Stimulated activated CD8-positive, alpha-beta memory T cell treated with anti-CD3 and anti-CD28 coated beads, Interleukin-2, amount 100 ng/mL, for 48 hours (primary cell): ENCODE measurements at places on chromosomes 2 and 18.

- DNase-seq, result no peak
Measured at GRCh38 chr18:68965817-68966216, 167.9 kb downstream of the CCDC102B start.

GRCh38 chr2:182870227-182870626 is 3.8 kb upstream of the FRZB start:
- DNase-seq, result no peak

DNA sequence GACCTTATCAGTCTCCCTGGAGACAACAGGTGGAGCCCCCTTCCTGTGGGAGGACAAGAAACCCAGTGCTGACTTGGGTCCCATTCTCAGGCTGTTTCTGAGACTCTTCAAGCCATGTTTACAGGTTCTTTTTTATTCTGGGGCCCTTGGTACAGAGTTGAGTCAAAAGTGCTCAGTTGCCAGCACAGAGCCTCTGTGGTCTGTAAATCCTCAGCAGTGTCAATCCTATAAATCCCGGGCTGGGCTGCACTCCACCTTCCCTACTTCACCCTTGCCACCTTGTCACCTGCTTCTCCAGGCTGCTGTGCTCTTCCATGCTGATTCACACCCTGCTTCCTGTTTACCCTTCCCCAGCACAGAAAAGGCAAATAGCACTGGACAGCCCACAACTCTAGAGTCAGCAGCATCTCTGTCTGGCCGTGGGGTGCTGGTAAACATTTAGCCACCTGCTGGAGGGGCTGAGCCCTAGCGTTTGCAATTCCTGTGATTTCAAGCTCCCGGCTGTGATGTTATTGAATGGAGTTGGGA is 74.7 kb downstream of the TNFRSF11A start:
- no peak for DNase-seq

GRCh38 chr18:3151399-3152264 is 68.1 kb downstream of the MYOM1 start:
- no peak for DNase-seq

- DNase-seq, result peak; percentile 7
Measured at GRCh38 chr2:147331790-147332419, 512.9 kb upstream of the ACVR2A start.

DNA sequence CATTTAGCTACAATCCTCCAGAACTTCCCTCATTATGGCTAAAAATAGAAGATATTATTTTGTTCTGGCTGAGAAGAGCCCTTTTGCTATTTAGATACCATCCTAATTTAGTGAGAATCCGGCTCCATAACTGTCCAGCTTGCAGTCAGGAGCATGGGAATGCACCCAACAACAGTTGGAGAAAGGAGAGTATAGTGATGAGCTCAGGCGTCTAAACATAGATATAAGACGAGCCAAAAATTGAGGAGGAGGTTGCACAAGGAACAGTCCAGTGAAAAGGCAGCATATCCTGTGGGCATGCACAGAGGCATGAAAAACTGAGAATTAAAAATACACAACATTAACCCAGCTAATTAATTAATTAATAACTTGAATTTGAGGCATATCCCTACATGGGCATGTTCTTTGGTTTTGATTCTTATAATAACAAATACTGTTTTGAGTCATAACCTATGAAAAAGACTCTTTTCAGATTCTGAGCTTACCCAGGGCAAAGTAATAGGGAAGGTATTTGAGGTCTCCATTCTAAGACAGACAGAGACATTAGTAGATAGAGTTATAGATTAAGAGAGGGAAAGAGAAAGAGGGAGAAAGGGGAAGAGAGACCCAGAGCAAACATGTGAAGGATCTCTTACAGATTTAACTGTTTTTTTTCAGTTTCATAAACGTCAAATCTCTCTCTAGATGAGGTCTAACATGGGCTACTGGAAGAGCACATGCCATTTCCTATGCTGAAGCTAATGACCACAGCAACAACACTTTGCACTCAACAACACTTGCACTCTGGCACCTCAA is 311.2 kb downstream of the OSR1 start:
- no peak for DNase-seq

- no peak for DNase-seq
Measured at GRCh38 chr18:74714791-74715190, 117.1 kb downstream of the ZNF407 start.

DNA sequence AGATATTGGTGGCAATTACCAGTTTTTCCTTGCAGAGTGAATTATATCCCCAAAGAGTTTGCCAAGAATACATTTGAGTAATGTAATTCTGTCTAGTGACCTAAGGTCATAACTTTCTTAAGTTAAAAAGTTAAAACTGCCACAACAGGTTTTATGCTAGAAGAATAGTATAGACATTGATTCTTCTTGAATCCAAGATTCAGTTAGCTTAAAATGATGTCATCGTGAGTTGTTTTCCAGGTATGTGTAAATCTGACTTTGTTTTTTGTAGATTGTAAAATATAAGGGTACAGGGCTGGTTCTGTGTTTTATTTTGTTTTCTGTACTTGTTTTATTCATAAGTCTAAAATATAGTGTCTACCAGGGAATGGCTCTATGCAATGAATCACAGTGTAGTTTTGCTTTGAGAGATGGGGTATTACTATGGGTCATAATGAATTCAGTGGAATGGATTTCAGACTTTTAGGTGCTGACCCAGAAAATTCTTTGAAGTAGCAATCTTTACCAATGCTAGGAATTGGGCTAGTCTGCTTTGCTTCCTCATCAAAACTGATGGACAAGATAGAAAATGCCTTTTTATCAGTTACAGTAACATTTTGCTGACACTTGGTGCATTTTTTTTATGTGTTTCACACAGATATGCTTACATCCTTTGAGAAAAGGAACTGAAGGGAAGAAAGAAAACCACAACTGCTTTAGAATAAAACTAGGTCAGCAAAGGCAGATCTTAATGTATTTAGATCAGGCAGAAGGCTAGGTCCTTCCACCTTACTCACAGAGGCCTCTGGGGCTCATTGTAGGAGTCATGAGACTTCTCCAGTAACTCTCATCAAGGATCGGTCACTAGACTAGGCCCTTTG is 20.8 kb upstream of the MGAT5 start:
- DNase-seq, result no peak

DNA sequence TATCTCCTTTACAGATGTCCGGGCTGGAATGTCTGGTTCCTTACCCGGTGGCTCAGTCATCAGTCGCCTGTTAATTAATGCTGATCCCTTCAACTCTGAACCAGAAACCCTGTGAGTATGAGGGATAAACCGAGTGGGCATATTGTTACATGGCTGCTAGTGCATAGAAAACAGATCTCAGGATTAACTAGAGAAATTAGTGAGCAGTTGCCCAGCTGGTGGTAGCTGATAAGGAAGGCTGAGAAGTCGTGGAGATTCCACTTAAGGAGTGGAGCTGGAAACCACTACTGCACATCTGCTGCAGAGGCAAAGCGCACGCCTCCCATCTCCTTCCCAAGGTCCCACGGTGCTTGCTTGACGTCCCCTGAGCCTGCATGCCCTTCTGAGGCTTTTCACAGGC is 97.7 kb downstream of the DGKD start:
- no peak for DNase-seq

DNA sequence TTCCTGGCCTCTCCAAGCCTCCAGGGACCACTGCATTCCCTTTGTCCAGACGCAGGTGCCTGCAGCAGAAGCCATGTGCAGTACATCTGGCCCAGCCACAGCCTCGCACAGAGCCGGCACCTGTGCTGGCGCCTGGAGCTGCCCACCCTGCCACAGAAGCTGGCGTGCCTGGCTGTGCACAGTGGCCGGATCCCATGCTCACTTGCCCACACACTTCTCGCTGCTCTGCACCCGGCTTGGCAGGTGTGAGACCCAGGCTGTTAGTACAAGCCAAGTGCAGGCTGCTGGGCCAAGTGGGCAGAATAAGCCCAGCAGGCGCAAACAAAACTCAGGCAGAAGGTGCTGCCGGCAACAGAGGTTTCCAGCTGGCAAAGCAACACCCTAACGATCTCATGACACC is 124.5 kb upstream of the CCDC150 start:
- no peak for DNase-seq

GRCh38 chr18:74420926-74421325 is 36.2 kb downstream of the DIPK1C start:
- no peak for DNase-seq

DNA sequence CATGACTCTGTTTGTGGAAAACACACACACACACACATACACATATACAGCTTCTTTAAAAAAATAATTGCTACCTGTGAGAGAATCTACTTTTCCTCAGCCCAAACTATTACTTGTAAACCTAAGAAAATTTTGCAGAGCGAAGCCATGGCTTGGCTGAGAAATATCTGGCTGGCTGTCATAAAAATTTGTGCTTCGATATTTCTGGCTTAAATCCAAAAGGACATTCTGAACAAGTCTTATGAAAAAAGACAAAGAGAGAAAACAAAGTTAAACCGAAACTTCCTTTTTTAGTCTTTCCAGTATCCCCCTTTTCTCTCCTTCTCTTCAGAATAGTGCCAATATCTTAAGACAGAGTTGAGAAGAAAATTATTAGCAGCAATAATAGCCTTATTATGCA is 2048.0 kb downstream of the SUCLG1 start:
- DNase-seq, result no peak

GRCh38 chr18:38241216-38241615 is 675.6 kb upstream of the CELF4 start:
- no peak for DNase-seq

DNA sequence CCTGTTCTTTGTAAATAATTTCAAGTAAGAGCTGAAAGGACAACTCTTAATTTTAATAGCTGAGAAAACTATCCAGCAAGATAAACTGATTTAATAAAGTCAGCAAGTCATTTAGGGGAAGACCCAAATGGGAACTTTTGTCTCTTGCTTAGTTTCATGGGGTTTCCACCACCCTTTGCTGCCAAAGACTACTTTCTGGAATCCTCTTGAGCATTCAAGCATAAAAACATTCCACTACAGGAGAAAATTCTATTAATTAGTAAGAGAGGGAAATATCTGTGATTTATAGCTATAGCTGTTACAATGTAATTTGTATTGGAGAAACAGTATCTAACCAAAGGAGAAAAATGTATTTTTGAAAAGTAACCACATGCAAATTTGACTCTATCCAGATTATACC is 20.6 kb downstream of the EFEMP1 start:
- no peak for DNase-seq

DNA sequence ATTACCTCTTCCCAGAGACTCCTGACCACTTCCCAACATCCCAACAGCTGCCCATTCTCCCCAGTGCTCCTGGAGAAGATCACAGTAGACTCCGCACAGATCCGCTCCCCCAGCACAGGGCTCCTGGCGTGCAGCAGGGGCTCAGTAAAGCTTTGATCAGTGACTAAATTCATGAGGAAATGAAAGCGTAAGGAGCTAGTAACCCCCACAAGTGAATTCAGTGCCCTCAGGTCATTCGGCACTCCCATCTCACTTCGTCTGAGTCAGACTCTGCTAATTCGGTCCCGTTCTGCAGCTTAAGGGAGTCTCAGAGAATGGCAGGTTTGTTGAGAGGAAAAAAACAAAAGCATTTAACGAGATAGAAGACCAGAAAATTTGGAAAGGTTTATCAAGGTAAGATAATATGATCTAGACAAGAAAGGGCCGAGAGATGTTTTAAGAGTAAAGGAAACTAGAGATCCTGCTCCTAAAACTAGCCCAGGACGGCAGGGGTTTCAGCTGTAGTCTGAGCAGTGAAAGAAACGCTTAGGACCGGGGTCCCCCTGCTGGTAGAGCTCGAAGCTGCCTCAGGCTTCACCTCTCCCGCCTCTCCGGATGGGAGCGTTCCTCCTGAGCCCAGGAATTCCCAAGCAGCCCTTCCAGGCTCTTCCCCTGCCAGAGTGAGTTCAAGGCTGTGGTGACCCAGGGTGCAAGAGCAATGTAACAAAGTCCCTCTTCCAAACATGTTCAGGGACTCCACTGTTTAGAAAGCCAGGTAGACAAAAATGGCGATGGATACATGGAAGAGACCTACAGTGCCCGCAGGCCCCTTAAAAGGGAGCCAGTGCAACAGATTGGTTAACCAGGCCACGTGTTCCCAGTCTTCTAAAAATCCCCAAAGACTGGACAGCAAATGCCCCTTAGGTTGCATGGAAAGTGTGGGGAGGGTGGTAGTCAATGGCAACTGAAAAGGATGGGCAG is 127.3 kb downstream of the DNER start:
- DNase-seq, result peak; percentile 12

DNA sequence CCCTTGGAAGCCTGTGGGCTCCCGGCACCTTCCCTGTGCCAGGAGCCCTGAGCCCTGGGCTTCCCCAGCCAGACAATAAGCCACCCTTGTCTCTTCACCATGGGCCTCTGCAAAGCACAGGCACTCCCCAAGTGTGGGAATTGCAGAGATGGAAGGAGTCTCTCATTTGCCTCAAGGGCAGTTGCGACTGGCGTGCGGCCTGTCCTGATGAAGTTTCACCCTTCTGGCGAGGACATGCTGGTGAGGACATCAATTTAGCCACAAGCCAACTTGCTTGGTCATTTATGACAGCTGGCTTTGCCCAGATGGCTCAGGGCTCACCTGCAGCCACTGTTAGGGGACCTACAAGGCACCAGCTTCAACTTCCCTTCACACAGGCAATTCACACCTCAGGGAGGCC is 180.2 kb downstream of the ANAPC1 start:
- no peak for DNase-seq

GRCh38 chr2:221405521-221405920 is 166.6 kb downstream of the EPHA4 start:
- DNase-seq, result no peak

DNA sequence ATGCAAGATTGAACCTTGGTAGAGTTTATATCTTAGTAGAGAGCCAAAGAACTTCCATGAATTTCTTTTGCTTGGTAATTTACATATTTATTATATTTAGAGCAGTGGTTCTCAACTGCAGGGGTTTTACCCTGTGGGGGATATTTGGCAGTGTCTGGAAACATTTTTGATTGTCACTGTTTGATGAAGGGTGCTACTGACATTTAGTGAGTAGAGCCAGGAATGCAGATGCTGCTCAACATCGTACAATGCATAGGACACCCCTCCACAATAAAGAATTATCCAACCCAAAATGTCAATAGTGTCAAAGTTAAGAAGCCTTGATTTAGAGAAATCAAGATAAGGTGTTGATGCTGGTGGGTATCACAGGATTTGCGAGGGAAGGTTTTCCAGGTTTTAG is 14.7 kb downstream of the AGFG1 start:
- no peak for DNase-seq

- DNase-seq, result no peak
Measured at GRCh38 chr18:54829856-54830255, 1.6 kb downstream of the RAB27B start.

DNA sequence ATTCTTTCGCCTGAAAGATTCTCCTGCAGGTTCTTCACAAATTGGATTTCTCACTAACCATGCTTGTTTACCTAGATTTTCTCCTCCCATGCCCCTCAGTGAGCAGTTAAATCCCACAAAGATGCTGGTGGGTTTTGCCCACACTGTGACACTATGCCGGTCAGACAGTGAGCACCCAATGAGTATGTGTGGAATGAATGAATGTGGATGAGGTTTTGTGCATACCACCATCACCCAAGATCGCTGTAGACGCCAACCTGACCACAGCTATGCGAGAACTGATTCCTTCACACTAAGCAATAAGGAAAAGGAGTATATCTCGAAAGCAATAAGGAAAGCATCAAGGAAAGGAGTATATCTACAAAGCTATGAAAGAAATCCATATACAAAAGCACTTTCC is 116.7 kb downstream of the PID1 start:
- no peak for DNase-seq

- no peak for DNase-seq
Measured at GRCh38 chr2:65018141-65018582, 29.0 kb downstream of the SLC1A4 start.
